ENCODE measurements at places on chromosomes 2 and 18. TPM values are rescaled to one million over a fixed set of nuclear protein-coding genes. Genes with fewer than 3 reads are reported as not detected.

- DNase-seq, result no peak
Measured at GRCh38 chr2:98658816-98659490, 50.6 kb downstream of the UNC50 start.

- no peak for DNase-seq
Measured at GRCh38 chr2:136025057-136025973, 39.9 kb upstream of the DARS1 start.

GRCh38 chr18:35158728-35159450 is 81.9 kb upstream of the ZNF397 start:
- no peak for DNase-seq

GRCh38 chr2:150188177-150188576 is 299.3 kb downstream of the RND3 start:
- peak; percentile 76 for DNase-seq

- peak; percentile 23 for DNase-seq
Measured at GRCh38 chr2:196849895-196850294, 40.7 kb upstream of the C2orf66 start.

DNA sequence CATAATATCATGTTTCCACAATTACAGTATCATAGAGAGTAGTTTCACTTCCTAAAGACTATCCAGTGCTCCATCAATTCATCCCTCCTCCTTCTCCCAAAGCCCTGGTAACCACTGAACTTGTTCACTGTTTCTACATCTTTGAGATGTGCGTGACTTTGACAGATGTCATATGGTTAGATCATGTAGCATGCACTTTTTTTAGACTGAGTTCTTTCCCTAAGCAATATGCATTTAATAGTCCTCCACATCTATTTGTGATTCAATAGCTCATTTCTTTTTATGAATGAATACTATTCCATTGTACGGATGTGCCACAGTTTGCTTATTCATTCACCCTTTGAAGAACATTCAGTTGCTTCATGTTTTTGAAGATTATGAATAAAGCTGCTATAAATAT is 560.4 kb upstream of the LRRTM4 start:
- no peak for DNase-seq

DNA sequence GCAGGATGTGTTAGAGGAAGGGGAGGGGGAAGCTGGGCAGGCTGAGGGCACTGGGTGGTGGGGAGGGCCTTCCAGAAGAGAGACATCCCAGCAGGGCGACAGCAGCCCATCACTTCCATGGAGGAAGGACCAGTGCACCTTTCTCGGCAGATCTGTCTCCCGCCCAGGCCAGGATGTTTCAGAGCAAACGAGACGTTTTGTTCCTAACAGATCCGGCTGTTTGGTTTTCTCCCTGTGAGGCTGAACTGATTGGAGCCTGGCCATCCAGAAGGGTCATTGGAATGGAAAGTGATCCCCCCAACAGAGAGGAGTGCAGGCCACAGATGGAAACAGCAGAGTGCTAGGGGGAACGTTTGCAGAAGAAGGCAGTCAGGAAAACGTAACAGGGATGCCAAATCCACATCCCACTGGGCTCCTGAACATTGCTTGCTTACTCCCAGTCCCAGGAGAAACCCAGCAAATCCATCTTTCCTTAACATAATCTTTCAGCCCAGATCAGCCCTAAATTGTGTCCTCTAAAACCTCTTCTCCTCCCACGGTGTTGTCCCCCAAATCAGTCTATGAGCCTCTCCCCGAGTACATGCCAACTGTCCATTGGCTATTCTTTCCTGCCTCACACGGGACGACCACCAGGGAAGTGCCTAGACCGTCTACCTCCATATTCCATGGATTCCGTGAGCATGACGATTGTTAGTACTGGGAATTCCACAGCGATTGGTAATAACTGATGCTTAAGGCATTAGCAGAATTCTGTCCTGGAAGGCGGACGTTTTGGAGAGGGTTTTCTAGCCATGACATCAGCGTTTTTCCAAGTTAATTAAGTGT is 126.8 kb downstream of the SEPTIN10 start:
- DNase-seq, result no peak

DNA sequence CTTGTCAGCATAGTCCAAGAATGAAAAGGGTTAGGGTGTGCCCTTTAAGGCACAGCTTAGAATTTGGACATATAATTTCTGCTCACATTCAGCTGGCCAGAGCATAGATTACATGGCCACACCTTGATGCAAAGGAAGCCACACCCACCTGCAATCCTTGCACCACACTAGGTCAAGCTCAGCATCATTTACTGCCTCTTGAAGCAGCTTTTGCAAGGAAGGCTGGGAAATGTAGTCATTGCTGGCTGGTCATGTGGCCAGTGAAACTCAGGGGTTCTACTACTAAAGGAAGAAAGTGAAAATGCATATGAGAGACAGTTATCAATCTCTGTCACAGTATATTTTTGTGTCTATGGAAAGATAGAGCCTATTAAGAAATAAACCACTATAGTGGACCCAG is 159.3 kb downstream of the GFPT1 start:
- no peak for DNase-seq

DNA sequence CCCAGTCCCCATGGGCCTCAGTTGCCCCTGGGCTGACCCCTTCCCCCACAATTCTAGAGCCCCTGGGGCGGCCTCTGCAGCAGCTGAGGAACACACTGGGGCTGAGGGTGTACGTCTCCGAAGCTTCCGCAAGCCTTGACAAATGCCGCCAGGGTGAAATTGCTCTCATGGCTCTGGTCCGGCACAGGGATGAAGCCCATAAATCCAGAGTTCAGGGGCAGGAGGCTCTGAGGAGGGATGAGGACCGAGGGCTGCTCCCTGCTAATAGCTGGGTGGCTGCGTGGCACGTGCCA is 27.1 kb upstream of the OTOS start:
- DNase-seq, result no peak

DNA sequence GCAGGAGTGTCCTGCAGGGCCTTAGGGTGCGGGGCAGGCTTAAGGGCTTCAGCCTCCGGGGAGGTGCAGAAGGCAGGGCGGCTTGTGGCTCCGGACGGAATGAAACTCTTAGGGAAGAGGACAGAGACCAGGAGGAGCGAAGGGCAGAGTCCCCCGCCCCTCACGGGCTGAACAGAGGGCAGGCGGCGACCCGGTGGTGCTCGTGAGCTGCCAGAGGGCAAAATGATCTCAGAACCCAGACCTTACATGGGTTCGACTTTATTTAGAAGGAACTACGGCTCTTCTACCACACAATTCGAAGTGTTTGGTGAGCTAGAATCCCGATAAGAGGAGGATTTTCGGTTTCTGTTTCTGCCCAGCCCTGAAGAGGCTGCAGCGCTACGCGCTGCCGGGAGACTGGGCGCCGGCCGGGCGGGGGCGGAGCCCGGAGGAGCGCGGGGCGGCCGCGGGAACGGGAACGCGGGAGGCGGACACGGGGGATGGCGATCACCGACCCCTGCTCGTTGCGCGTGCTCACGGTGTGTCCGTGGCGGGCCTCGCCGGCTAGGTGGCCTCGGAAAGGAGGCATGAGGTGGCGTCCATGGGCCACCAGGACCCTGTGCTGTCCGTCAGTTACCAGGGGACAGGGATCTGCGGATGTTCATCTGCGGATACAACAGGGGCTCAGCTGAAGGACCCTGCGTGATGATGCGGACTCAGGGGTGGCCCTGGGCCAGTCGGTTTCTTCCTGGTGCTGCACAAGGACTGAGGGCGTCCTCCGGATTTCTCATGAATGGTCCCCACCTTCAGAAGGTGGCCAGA is 4.2 kb upstream of the SP100 start:
- peak; percentile 59 for DNase-seq

DNA sequence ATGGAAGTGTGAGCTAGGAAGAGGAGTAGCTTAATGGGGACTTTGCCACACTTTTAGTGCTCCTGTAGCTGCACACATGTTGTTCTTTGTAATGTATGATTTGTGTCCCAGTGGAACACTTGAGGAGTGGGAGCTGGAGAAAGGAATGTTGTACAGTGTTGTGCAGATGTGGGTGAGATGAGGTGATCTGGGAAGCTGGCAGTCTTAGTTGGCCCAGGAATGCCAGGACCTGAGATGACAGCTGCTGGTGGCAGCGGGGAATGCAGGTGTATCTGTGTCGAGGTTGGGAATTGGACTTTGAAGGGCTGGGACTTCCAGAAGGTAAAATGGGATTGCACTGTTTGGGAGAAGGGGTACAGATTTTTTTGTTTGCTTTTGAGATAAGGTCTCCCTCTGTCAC is 23.6 kb downstream of the NEDD4L start:
- no peak for DNase-seq

PJVK gene
- 0.64 TPM for total RNA-seq

SKOR2 gene
- not detected for total RNA-seq

DSG1 gene
- not detected for total RNA-seq

TET3 gene
- total RNA-seq, result 2.5 TPM

MROH2A gene
- not detected for total RNA-seq

CDK5R2 gene
- not detected for total RNA-seq

CXXC1 gene
- total RNA-seq, result 33.9 TPM

SLC66A3 gene
- 31.8 TPM for total RNA-seq

FAM237A gene
- total RNA-seq, result not detected

TUBA4B gene
- not detected for total RNA-seq

CCDC85A gene
- 0.70 TPM for total RNA-seq

QPCT gene
- 12.1 TPM for total RNA-seq
